Amniotic epithelial cell (primary cell): ENCODE measurements at places on chromosomes 3 and 15.
A peak's percentile ranks its signal among the peaks of the same experiment; 100 is the strongest.

DNA sequence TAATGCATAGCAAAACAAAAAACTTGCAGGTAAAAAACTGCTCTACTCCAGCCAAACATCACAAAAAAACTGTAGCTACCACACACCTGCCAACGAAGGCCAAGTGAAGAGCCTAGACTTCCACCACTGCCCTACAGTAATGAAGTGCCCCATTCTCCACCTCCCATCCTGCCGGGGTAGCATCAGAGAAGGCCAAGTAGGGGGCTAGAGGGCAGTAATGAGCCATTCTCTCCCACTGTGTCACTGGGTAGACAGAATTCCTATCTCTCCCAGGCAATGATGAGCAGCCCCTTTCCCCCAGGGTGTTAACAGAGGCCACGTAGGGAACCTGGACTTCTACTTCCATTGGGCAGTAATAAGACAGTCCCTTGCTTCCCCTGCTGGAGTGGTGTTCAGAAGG is 9.5 kb downstream of the SEC22C start:
- peak; percentile 54 for DNase-seq

- no peak for DNase-seq
Observed at GRCh38 chr3:34256021-34256420, 457.6 kb downstream of the PDCD6IP start.

DNA sequence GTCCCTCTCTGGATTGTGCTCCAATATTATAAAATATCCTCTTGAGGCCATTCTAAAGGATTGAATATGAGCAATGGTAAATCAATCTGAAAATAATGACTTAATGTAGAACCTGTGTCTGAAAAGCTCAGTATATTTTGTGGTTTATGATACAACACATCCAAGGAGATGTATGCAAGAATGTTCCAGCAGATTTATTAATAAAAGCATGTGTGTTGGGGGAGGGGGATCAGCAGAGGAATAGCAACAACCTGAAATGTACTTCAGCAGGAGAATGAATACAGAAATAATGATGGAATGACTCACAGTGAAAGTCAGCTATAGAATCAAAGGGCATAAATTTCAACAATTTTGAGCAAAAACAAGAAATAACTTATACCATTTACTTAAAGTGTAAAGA is 56.7 kb upstream of the NUDT16 start:
- DNase-seq, result peak; percentile 6

- peak; percentile 53 for DNase-seq
Observed at GRCh38 chr3:149936812-149937230, 33.9 kb downstream of the PFN2 start.

- DNase-seq, result no peak
Observed at GRCh38 chr15:34248190-34248589, 23.4 kb downstream of the EMC4 start.

DNA sequence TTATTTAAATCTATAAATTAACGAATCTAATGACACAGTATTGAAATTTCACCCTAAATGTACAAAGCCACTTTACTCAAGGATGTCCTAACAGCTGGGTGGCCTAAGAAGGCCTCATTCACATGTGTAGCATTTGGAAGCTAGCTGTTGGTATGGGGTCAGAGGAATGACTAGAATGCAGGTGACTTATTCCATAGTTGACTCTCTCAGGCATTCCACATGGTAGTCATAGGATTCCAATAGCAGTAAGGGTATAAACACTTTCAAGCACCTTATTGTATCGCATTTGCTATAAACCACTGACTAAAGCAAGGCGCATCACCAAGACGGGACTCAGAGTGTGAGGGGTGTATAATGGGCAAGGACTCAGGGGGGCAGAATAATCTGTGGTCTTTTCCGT is 294.8 kb upstream of the EPHA3 start:
- no peak for DNase-seq

DNA sequence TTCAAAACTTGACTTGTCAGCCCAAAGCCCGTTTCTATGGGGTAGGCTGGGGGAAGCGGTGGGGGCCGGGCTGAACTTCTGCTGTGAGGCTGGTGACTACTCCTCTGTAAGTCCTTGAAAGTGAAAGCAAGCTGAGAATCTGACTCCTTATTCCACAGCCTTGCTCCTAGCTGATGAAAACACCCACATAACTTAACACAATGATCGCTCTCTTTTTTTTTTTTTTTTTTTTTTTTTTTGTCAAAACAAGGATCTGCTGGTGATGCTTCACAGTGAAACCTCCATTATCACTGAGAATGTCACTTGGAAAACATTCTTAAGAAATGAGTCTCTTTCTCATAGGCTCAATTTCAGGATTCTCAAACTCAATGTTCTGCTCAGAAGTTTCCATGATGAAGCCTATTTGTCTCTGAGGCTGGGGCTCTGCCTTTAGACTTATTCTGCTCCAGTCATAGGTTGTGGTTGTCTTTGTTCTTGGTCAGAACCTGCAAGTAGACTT is 31.4 kb upstream of the TKT start:
- peak; percentile 59 for DNase-seq

DNA sequence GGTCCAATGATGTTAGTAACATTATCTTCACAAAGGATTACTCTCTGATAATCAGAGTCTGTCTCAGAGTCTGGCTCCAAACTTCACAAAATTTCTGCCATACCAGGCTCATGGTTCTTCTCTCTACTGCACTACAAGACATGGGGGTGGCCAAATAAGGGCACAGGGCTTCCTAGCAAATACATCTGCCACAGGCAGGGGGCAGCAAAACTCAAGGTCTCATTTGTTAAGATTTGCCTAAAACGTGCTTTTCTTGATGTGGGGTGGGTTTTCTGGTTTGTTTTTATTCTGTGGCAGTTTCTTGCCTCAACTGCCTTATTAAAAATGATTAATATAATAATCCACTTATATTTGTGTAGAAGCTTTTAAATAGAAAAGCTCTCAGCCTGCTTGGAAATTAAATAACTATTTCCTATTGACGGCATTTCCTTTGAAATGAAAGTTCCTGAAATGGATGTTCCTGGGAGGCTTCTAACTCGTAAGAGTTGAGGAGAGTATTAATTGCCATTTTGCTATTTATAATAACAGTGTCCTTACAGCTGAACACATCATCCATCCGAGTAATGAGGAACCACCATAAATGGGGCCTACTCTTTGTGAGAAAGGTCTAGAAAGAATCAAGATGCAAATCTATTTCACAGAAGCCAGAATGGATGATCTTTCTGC is 53.8 kb downstream of the SST start:
- DNase-seq, result peak; percentile 54

DNA sequence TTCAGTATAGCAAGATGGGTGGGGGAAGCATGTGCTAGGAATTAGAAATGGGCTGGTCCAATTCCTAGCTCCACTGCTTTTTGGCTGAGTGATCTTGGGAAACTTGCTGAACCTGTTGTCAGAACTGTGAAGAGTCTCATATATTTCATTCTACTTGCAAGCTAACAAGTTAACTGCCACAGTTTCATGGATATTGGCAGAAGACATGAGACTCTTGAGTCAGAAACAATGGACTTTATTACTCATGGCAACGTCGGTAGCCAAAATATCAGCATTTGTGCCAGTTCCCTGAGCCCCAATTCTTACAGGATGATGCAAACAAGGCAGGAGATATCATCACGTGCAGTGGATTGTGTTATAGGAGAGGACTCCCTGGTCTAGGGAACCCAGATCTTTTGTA is 26.6 kb upstream of the PLAAT1 start:
- DNase-seq, result no peak

- DNase-seq, result no peak
Observed at GRCh38 chr15:92120094-92120795, 266.7 kb downstream of the SLCO3A1 start.

GRCh38 chr3:109853077-109853731 is 515.9 kb upstream of the DPPA4 start:
- DNase-seq, result no peak

- no peak for DNase-seq
Observed at GRCh38 chr3:50749822-50750221, 75.1 kb downstream of the DOCK3 start.

- DNase-seq, result no peak
Observed at GRCh38 chr15:77026501-77027110, 31.7 kb downstream of the PSTPIP1 start.

DNA sequence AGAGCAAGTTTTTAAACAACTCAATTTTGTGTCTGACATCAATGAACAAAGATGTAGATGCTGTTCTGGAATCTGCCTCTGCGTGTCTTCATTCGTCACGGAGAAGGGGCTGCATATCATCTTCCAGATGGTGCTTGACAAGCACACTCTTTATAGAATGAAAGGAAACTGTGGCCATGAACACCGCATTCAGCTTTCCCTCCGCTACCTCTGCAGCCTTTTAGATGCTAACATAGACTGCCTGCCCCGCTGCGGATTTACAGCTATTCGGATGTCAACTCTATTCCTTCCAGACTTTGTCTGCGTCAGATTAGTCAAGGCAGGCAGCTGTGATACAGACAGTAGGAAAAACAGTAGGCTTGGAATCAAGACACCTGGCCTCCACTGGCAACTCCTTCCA is 232.9 kb downstream of the TJP1 start:
- no peak for DNase-seq

DNA sequence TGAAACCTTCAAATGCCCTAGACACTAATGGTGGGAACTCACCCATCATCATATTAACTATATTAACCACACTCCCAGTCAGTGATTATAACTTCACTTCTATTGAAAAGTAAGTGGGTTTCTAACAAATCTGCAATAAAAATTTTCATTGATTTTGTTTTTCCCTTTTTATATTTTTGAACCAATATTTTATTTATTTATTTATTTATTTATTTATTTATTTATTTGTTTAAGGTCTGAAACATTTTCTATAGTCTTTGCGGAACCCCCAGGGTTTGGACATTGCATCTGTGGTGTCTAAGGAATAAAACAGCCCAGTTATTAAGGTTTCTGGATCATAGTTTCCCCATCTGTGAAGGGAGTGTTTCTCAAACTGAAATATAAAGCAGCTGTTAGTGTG is 16.2 kb upstream of the PLCL2 start:
- no peak for DNase-seq

- no peak for DNase-seq
Observed at GRCh38 chr3:108298056-108298455, 1.7 kb downstream of the HHLA2 start.
